ENCODE measurements at places on chromosomes 1 and 21.
A peak's percentile ranks its signal among the peaks of the same experiment; 100 is the strongest.

DNA sequence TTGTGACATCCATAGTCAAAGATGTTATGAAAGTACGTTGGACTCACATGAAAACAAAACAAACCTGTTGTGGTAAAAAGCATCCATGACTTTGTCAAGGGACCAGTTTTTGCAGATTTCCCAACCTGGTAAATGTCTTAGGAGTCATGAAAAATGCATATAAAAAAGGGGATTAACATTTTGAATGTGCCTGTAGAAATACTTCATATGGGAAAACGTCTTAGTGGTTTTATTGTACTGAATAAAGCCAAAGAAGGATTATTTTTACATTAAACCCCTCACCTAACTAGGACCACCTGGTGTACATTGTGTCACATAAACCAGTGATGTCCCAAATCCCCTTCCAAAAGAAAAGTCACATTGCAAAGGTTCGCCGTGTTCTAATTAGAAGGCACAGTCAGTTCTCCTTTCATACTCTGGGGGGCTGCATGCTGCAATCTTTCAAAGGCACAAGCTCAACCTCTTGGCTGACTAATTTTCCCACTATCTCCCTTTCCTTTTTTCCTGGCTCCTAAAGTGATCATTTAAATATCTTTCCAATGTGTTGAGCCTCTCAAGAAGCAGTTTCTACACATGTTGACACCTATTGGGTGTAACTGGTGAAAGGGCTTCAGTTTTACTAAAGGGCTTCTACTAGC, 119.8 kb upstream of the SPAG17 start:
- DNase-seq, result no peak

DNA sequence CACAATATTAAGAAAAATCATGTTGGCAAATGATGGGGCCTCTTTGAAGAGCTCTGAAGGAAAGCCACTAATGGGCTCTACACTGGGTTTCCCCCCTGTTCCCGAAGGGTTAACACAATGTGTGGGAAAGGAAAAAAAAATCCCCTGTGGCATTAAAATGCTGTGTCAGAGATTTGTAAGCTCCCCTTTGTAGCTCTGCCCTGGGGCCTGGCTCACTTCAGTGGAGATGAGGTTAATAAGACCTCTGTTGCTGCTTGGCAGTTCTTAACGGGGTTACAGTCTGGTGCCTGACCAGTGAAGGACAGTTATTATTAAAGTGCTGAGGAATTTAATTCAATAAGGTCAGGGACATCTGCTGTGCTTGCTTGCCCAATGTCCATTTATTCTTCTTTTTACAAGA, 129.7 kb upstream of the UBE2U start:
- no peak for DNase-seq

GRCh38 chr1:184820218-184820750, 65.6 kb upstream of the EDEM3 start:
- DNase-seq, result no peak

DNA sequence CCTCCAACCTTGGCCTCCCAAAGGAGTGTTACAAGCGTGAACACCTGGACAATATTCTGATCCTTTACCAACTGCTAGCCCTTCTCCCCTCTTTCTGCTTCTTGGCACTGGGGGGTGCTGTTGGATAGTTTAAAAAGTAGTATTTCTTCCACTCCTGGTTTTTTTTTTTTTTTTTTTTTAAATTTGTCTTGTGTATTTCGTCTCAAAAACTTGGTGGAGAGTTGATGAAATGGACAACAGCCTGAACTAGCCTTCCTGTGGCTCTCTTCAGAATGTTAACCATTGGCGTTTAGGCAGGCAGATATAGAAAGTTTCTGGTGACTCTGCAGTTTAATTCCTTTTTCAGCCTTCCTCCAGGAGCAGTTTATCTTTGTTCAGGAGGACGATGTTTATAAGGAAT, 69.7 kb upstream of the USP24 start:
- no peak for DNase-seq

DNA sequence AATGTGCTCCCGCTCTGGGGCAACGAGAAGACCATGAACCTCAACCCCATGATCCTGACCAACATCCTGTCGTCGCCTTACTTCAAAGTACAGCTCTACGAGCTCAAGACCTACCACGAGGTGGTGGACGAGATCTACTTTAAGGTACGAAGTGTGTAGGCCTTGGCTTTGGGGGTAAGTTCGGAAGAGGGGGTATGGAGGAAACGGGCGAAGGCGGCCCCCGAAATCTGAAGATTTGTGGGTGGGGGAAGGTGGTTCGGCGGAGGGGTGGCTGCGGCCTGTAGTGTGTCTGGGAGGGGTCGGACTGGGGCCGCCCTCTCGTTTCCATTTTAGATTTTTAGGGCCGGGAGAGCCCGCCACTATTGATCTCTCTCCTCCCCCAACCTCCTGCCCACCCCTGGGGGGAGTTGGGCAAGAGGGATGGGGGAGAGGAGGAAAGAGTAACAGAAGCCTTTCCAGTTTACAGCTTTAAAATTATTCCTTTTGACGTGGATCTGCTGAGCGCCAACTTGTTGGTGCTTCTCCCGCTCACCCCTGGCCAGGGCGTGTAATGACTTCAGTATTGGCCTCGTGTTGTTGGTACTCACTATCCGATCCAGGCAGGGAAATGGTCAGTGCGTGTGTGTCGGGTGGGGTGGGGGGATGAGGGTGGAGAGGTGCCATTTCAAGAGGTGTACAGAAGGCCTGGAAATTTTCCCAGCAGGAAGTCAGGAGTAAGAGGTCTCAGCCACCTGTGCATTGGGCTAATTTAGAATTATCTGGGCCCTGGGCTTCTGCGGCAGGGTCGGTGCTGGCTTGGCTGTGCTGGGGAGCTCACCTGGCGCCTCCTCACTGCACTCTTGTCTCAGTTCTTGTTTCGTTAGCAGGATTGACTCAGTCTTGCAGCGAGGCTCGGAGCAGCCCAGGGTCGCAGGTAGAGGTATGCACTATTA, 880 bp downstream of the PRPF38B start:
- DNase-seq, result peak; percentile 73

- DNase-seq, result no peak
Observed at GRCh38 chr1:31036749-31037500, 28.6 kb downstream of the PUM1 start.

DNA sequence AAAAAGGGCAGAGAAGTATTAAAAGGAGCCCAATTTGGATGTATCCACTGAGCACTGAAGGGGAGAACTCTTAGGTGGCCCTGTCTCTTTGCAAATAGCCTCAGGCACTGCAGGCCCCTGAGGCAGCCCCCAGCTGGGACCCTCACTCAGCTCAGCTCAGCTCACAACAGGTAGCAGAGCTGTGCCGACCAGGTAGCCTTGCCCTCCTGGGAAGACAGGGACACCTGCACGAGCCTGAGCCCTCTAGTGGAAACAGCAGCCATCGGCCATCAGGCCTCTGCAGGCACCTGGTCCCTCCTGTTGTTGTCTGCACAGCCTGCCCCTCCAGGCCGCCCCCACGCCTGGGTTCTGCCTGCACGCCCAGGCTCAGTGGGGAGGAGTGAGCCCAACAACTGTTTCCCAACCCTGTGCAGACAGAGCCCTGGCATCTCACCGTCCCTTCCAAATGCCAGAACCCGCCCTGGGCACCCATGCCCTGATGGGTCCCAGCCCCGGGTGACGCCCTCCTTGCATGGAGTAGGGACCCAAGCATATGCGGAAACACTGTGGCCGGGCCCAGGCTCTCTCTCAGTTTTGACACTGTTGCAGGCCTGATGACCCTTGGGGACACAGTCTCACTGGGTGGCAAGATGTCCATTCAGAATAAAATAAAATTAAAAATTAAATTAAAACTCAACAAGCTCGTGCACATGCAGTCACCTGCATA, 60.0 kb upstream of the AJAP1 start:
- no peak for DNase-seq

- peak; percentile 83 for DNase-seq
Observed at GRCh38 chr1:155167166-155168104, 5.7 kb downstream of the KRTCAP2 start.

DNA sequence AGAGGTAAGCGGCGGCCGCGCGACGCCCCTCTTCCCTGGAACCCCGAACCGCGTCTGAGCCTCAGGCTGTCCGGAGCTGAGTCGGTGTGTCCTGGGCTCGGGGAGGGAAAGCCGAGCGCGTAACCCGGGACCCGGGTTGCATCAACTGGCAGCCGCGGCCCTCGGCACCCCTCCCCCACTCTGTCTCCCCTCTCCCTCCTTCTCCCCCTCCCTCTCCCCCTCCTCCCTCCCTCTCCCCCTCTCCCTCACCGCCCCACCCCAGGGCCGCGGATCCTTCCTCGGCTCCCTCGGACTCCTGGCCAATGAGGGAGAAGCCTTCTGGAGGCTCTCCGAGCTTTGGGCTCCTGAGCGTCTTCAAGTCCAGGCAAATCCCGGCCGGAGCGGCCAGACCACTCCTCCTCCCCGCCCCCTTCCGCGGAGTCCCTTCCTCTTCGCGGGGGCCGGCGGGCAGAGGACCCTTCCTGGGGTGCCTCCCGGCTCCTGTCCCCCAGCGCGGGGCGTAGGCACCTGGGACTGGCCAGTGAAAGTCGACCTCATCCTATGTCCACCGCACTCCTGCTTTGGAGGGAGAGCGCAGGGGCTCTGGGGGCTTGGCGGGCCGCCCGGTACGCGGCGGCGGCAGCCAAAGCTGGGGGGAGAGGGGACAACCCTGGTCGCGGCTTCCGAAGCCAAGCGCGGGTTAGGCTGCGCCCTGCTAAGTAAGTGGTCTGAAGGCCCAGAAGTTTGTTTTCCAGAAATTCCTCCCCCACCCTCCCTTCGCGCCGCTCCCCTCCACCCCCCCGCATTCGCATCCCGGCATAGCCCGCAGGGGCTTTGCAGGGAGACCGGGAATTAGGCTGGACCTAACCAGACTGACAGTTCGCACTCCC, 850 bp downstream of the SESN2 start:
- peak; percentile 41 for DNase-seq

GRCh38 chr21:28580585-28580984, 412.1 kb downstream of the LTN1 start:
- no peak for DNase-seq

DNA sequence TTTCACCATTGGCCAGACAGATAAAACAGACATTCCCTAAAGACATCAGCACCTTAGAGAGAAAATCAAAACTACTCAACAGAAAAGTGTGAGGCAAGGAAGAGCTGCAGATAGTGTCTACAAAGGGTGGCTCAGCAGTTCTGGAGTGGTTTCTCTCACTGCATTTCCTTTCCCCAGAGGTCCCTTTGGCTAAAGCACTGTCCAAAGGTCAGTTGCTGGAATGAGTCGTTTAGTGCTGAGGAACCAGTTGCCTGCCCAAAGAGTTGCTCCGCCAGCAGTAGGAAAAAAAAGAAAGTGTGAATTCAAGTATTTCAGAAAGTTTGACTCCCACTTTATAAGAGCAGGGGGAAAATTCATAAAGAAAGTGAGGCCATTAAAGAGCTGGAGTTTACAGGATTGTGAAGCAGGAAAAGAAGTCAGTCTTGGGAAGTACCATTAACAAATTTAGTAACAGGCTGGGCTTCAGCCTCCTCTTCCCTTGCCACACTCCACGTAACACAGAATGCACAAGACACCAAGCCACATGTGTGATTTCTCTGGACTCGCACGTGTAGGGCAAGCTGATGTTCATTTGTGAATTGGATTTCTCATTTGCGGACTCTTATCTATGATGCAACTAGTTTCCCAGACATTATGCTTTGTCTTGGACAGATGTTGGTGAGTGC, 122.2 kb downstream of the RUNX1 start:
- DNase-seq, result no peak

DNA sequence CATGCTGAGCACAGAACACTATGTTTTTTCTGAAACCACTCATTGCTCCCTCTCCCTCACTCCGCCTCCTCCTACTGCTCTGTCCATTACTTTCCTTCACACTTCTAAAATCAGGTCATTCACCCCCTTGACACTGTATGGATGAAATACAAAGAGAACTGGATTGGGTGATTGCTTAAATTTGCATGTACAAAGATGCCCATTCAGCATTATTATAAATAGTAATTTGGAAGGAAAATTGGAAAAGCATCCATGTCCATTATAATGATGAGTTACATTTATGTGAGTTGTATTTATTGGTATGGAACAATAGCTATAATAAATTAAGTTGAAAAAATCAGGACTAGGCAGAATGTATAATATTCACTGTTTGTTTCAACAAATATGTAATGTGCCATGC, 83.7 kb downstream of the PLD5 start:
- DNase-seq, result no peak

DNA sequence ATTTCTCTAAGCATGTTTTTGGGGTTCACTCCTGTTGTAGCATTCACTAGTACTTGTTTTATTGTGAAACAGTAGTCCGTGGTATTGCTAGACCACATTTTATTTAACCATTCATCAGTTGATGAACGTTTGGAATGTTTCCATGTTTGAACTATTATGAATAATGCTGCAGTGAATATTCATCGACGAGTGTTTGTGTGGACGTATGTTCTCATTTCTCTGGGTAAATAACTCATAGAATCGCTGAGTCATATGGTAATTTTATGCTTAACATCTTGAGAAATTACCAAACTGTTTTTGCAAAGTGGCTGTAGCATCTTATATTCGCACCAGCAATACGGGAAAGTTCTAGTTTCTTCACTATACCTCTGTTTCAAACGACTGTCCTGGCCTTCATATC, 28.0 kb upstream of the KAZN start:
- DNase-seq, result no peak

GRCh38 chr21:44850208-44850800, 23.2 kb downstream of the PTTG1IP start:
- DNase-seq, result no peak

DNA sequence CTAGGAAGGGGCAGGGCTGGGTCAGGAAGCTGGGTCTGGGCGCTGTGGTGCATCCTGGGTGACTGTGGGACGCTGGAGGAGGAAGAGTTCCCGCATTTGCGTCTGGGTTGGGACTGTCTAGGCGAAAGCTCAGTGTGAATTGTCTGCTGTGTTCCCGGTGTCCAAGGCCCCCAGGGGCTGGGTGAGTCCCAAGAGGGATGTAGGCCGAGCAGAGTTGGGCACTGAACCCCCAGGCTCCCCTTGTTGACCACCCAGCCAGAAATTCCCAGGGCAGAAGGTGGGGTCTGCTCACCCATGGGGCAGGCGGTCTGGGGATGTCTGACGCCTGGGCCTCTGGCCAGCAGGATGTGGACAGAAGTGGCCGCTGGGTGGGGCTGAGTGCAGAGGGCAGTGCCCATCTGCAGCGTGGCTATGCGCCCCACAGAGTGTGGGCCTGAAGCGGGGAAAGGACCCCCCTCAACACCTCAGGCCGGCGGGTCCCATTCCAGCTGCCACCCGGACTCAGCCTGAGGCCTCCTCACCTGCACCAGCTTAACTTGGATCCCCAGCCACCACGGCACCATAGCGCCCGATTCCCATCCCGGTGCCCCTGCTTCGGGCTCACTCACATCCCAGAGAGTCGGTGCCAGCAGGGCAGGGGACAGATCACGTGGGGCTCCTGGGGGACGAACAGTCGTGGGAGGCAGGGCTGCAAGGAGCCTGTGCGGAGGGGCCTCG, 37.0 kb upstream of the POFUT2 start:
- no peak for DNase-seq

Measured in activated CD4-positive, alpha-beta T cell treated with anti-CD3 and anti-CD28 coated beads for 4 hours (primary cell).